ENCODE measurements at places on chromosomes 3 and 15.

DNA sequence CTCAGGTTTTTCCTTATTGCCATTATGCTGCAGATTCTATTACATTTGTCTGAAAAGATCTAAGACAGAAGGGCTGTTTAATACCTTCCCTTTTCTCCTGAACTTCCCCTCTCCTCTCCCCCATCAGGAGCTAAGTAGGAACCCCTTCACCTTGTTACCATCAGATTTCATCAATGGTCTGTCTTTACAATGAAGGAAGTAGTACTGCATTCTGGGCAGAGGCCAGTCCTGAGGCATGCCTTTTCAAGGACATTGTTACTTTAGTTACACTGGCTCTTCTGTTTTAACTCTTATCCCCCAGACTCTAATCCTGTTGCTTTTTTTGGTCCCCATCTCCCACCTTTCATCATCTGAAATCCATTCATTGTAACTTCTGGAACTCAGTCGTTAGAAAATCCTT lies 8.1 kb downstream of the CTNNB1 start:
- DNase-seq: no peak

DNA sequence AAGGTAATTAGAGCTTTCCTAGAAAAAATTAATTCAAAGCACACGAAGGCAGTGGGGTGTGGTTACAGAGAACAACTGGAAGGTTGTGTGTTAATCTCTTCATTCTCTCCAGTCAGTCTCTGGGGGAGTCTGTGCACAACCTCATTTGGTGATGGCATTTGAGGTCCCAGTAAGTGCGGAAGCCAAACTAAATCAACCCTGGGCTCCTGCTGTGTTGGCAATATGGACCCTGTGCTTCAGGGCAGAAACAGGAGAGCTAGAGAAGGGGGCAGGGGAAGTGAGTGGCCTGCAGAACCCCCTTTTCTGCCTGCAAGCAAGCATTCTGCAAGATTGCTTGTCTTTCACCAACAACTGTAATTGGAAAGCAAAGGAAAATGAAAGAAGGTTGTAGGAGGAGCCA lies 195.9 kb upstream of the ST8SIA2 start:
- DNase-seq: no peak

DNA sequence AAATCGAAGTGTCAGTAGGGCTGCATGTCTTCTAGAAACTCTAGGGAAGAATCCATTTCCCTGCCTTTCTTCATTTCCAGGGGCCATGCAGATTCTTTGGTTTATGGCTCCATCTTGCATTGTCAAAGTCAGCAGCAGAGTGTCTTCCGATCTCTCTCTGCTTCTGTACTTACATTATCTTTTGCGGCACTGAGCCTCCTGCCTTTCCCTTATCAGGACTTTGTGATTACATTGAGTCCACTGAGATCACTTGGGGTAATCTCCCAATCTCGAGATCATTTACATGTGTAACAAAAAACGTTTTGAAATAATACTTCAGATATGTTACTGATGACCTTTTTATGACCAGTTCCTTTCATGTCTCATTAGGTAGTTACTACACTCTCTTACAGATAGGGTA lies 695.9 kb downstream of the NSUN3 start:
- no peak for DNase-seq

DNA sequence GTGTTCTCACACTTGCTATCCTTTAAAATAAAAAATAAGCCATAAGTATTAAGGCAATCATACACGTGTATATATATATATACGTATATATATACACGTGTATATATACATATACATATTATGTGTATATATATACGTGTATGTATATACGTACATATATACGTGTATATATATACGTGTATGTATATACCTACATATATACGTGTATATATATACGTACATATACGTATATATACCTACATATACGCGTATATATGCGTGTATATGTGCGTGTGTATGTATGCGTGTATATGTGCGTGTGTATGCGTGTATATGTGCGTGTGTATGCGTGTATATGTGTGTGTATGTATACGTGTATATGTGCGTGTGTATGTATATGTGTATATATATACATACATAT lies 477.3 kb upstream of the ARRDC4 start:
- DNase-seq: no peak

DNA sequence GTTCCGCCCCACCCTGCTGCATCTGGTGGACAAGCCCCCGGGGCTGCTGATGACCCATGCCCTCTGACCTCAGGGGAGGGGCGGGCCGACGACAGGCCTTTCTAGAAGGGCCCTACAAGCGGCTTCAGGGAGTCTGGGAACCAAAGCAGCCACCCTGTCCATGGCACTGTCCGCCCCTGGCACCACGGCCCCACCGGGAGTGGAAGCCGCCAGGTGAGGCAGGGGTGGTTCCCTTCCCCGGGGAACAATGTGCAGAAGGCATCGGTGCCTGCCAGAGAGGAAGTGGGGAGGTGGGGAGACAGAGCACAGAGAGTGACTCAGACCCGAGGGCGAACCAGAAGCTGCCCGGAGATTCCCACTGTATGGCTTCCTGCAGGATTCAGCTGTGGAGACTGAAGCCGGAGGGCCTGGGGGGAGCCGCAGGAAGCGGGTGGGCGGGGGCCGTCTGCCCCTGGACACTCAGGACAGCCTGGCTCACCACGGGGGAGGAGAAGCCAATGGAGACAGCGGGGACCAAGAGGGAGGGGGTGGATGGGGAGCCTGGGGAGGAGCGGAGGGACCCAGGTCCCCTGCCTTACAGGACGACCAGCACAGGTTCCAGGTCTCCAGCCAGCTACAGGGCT lies 134.0 kb downstream of the TPRA1 start:
- no peak for DNase-seq

DNA sequence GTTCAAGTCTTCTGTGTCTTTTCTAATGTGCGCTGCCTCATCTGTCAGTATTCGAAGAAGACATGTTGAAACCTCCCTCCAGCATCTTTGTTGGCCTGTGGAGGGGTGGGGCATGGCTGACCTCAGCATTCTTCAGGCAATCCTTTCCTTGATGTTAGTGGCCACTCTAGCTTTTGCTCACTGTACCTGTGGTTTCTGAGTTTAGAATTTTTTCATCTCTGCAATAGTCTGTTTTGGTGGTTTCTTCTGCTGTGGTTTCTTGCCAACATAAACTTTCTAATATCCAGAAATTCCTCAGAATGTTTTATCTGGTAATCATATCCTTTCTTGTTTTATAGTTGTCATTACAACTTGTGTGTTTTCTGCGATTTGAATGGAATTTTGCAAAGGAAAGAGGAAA lies 251.3 kb upstream of the NR2E3 start:
- no peak for DNase-seq

GRCh38 chr3:150775001-150775599 lies 12.1 kb upstream of the SIAH2 start:
- DNase-seq: no peak

GRCh38 chr3:189557824-189558223 lies 73.4 kb upstream of the TP63 start:
- DNase-seq: no peak

GRCh38 chr15:98938105-98938417 lies 69.5 kb downstream of the PGPEP1L start:
- DNase-seq: no peak

- no peak for DNase-seq
Measured at GRCh38 chr3:13200946-13201345, 127.7 kb upstream of the IQSEC1 start.

DNA sequence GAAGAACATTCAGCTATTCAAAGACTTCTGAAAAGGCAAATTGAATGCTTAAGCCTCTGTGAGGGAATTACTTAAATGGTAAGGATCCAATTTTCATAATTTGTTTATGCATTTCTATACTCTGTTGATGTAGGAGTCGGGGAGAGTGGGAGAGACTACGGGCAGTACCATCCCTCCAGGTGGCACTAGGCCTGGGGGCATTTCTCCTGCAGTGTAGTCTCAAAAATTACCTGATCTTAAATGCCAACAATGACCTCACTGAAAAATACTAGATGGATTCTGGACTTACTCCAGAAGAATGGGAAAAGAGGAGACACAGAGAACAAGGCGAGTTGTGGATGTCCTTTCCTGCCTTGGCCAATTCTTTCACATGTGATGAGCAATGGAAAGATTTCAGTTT lies 77.8 kb upstream of the PLXND1 start:
- DNase-seq: no peak

DNA sequence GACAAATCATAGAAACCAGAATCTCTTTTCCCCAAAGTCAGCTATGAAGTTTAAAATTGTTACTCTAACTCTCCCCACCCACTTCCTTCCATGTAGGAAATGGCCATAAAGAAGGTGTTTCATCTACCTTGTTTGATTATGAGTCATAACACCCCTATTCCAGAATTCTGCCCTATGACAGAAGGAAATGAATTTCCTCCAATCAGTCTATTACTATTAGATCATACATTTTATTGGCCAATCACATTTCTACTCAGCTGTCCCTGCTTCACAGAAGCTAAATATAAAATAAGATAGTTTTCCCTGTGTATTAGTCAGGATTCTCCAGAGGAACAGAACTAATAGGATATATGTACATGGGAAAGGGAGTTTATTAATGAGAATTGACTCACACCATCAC lies 102.1 kb downstream of the TGFBR2 start:
- no peak for DNase-seq

GRCh38 chr3:66443118-66443803 lies 57.6 kb downstream of the LRIG1 start:
- DNase-seq: no peak

DNA sequence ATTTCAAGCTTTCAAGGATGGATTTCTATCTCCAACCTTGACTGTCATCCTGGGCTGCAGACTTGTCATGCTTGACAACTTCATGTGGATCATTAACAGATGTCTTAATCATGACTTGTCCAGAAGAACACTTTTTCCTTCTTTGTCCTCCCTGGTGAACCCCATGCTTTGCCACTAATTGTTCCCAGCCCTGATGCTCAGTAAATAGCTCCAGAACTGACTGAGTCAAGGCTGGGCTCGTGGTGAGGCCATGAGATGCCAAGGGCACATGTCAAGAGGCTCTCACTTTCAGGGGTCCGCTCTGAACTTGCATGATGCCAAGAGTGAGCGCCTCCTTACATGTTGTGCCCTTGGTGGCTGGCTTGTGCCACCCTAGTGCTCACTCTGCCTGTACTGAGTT lies 48.9 kb upstream of the KY start:
- DNase-seq: no peak

DNA sequence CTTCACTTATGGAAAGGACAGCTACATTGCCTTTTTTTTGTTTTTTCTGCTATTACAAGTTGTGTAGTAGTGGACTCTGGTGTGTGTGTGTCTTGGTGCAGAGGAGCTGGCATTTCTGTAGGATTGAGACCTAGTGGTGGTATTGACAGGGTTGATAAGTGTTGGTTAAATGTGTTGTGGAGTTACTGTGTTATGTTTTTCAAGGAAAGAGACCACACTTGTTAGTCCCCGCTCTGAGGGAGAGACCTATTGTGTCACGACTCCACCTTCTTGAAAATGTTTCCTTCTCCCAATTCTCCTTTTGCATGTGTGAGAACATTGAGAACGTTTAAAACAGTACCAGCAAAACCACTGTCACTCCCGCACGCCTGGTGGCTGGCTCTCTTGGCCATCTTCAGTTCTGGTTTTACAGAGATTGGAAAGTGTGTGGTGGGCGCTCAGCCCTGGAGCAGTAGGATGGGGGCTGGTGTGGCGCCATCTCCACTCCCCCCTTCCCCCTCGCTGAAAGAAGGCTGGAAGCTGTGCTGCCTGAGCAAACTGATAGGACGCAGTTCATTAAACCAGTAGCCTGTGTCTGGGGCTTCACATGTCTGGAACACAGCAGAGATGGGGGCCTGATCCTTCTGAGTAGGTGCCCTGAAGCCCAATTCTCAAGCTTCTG lies 5.5 kb downstream of the KLF13 start:
- no peak for DNase-seq

GRCh38 chr3:13715167-13715954 lies 164.5 kb downstream of the WNT7A start:
- no peak for DNase-seq

- no peak for DNase-seq
Measured at GRCh38 chr15:80608688-80609087, 86.4 kb upstream of the ABHD17C start.

GRCh38 chr3:47121409-47121808 lies 42.5 kb downstream of the SETD2 start:
- no peak for DNase-seq

DNA sequence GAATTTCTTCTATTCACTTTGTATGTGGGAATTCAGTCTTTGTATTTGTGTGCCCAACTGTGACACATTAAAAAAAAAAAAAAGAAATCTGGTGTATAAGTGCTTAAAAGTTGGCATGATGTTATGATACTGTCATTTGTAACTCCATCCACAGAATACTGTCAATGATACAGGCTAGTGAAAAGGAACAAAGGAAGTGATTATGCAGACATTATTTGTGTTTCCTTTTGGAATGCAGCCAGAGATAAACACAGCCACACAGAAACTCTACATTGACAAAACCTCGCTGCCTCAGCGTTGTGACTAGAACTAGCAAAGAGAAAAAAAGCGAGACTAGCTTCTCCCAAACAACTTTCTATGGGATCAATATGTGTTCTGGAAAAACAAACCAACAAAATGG lies 519.2 kb upstream of the AGTR1 start:
- DNase-seq: no peak

- no peak for DNase-seq
Measured at GRCh38 chr3:127019449-127019848, 36.5 kb downstream of the PLXNA1 start.

DNA sequence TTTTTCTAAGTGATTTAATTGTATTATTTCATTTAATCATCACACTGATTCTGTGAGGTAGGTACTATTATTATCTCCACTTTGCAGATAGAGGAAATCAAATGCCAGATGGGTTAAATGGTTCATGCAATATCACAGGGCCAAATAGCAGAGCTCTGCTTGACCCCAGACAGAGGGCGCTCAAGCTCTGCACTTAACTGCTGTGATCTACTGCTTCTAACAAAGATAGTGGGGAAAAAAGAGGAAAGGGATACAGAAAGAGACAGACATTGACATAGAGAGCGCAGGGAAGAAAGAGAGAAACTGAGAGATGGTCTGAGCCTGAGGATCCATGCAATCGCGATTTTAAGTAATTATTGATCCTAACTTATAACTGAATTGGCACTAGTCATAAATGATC lies 279.1 kb upstream of the THRB start:
- no peak for DNase-seq

DNA sequence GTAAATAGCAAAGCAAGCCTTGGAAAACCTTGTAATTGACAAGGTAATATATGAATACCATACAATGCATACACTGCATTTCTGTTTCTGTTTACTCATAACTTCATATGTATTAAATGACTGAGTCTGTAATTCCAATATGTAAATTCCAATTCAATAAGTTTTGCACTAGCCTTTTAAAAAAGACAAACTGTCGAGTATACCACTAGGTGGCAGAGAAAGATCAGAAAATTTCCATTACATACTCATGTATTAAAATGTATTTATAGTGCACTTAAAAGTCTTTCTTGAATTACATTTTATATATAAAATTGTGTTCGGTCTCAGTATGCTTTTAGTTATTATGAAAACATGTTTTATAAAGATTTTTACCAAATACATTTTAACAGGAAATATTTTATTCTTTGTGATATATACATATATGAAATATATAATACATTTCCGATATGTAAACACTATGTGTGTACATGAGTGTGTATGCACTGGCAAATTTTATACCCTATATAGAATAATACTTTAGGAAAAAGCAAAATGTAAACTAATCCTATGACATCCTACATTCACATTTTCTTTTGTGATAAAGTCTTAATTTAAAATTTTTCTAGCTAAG lies 216.8 kb downstream of the VGLL3 start:
- DNase-seq: no peak

Data from CD4-positive, alpha-beta T cell treated with Interleukin-12 subunit alpha and Interleukin-12 subunit beta, for 1 hour (primary cell).